ENCODE measurements at places on chromosomes 1 and 21.
A peak's percentile ranks its signal among the peaks of the same experiment; 100 is the strongest.

- no peak for DNase-seq
- no peak overlapping the region for H3K27ac ChIP-seq
- H3K4me3 ChIP-seq, result no peak overlapping the region
- no peaks in the 10 kb centered on the region for H3K36me3 ChIP-seq
Observed at GRCh38 chr1:86621286-86621685, 74.4 kb downstream of the CLCA4 start.

DNA sequence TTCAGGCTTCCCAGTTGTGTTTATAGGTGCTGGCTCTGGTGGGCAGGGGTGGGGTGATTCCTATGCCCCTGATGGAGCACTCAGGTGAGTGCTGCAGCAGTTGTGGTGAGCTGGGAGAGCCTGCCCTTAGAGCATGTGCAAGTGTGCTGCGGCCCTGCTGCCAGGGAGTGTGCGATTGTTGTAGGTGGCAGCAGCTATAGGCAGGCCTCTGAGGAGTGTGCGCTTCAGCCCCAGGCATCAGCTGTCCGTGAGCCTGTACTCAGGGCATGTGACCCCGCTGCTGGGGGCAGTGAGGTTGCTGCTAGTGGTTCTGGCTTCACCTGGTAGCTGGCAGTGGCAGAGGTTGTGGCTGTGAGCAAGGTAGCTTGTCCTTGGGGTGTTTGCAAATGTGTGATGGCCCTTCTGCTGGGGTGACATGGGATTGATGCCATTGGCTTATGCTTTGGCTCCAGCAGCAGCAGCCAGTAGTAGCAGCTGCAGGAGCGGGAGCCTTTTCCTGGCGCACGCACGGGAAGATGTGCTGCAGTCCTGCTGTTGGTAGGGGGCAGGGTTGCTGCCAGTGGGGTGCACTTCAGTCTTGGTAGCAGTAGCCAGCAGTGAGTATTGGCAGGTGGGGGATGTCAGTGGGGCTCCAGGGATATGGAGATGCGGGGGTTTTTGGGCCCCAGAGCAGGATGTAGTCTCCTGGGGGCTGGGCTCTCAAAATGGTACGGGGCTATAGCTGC is 37.7 kb downstream of the SYCP1 start:
- no peak overlapping the region for H3K4me3 ChIP-seq
- no peak overlapping the region for H3K27ac ChIP-seq
- H3K36me3 ChIP-seq, result no peaks in the 10 kb centered on the region
- no peaks in the 10 kb centered on the region for H3K4me1 ChIP-seq
- peaks cover 7% of the 10 kb centered on the region for H3K27me3 ChIP-seq
- DNase-seq, result no peak

- no peak overlapping the region for H3K27ac ChIP-seq
- peaks cover 9% of the 10 kb centered on the region for H3K36me3 ChIP-seq
- DNase-seq, result no peak
- H3K4me3 ChIP-seq, result no peak overlapping the region
Observed at GRCh38 chr1:42981255-42981805, 22.7 kb upstream of the SLC2A1 start.

- no peak within 1 kb of the TSS for H3K4me3 ChIP-seq
- H3K27me3 ChIP-seq, result peaks cover 37% of the 10 kb centered on the region
- H3K36me3 ChIP-seq, result no peaks in the 10 kb centered on the region
- DNase-seq, result no peak
- no peaks in the 10 kb centered on the region for H3K4me1 ChIP-seq
- no peak within 1 kb of the TSS for H3K27ac ChIP-seq
Observed at GRCh38 chr1:154567386-154568156, at the start of gene CHRNB2. Gene CHRNB2, plus strand, starts transcription at chr1:154567778. Its CDS starts 267 bp downstream, at chr1:154568045.

GRCh38 chr1:203521074-203521794 is 27.3 kb downstream of the OPTC start:
- no peak for DNase-seq
- H3K36me3 ChIP-seq, result no peaks in the 10 kb centered on the region
- H3K4me3 ChIP-seq, result no peak overlapping the region
- peak overlapping the region; percentile 83 for H3K27ac ChIP-seq

- no peak overlapping the region for H3K27ac ChIP-seq
- no peak overlapping the region for H3K4me3 ChIP-seq
- no peaks in the 10 kb centered on the region for H3K27me3 ChIP-seq
- H3K4me1 ChIP-seq, result peaks cover 26% of the 10 kb centered on the region
Observed at GRCh38 chr1:72564749-72565148, 282.4 kb upstream of the NEGR1 start.
